Endothelial cell of umbilical vein (primary cell): ENCODE measurements at places on chromosomes 5 and 9. TPM values are rescaled to one million over a fixed set of nuclear protein-coding genes. Genes with fewer than 3 reads are reported as not detected.

ANXA6 gene
- 173 and 195 TPM in 2 replicates for polyA plus RNA-seq

NR6A1 gene
- 0.13 and 0.17 TPM in 2 replicates for polyA plus RNA-seq

OTULINL gene
- 0.03 and 0.08 TPM in 2 replicates for polyA plus RNA-seq

GPR151 gene
- polyA plus RNA-seq: 0.06 and 0.08 TPM in 2 replicates

LMX1B gene
- polyA plus RNA-seq: not detected in 2 replicates

ANKRD20A1 gene
- polyA plus RNA-seq: 0.47 and 0.56 TPM in 2 replicates

RARS1 gene
- 19.8 and 28.0 TPM in 2 replicates for polyA plus RNA-seq

C9orf153 gene
- not detected in 2 replicates for polyA plus RNA-seq

FOXD4L6 gene
- polyA plus RNA-seq: 0.05 TPM in 1 of 2 replicates, not detected in the other

UNC13B gene
- polyA plus RNA-seq: 27.3 and 30.1 TPM in 2 replicates

RASGRF2 gene
- polyA plus RNA-seq: 0.41 and 0.53 TPM in 2 replicates

ARHGEF37 gene
- polyA plus RNA-seq: 4.4 and 4.9 TPM in 2 replicates

MAMDC2 gene
- polyA plus RNA-seq: 1.1 TPM in 2 replicates

GALNT12 gene
- 0.21 and 0.26 TPM in 2 replicates for polyA plus RNA-seq

RANBP3L gene
- not detected in 2 replicates for polyA plus RNA-seq

TAF11L4 gene
- not detected in 2 replicates for polyA plus RNA-seq

HK3 gene
- not detected in 2 replicates for polyA plus RNA-seq

ANKRD18B gene
- polyA plus RNA-seq: 0.92 and 1.4 TPM in 2 replicates

GLRA1 gene
- polyA plus RNA-seq: not detected in 2 replicates

ADRA1B gene
- 0.77 and 0.89 TPM in 2 replicates for polyA plus RNA-seq

LRRC70 gene
- 28.8 and 32.6 TPM in 2 replicates for polyA plus RNA-seq

PCDHGB4 gene
- polyA plus RNA-seq: 6.9 and 8.1 TPM in 2 replicates

SLC27A6 gene
- polyA plus RNA-seq: 0.10 TPM in 1 of 2 replicates, not detected in the other

FYB1 gene
- polyA plus RNA-seq: not detected in 2 replicates

OR1L8 gene
- polyA plus RNA-seq: 1.8 and 1.9 TPM in 2 replicates

SPINK9 gene
- not detected in 2 replicates for polyA plus RNA-seq

ADCY2 gene
- polyA plus RNA-seq: under 0.01 and 0.06 TPM in 2 replicates

MARCOL gene
- polyA plus RNA-seq: not detected in 2 replicates

PPP6C gene
- 14.6 and 19.3 TPM in 2 replicates for polyA plus RNA-seq

SVEP1 gene
- polyA plus RNA-seq: 0.04 and 0.05 TPM in 2 replicates

KIF4B gene
- 0.03 TPM in 1 of 2 replicates, not detected in the other for polyA plus RNA-seq

IFNA2 gene
- not detected in 2 replicates for polyA plus RNA-seq

EQTN gene
- polyA plus RNA-seq: not detected in 2 replicates

GAPT gene
- polyA plus RNA-seq: not detected in 2 replicates

PTGDS gene
- polyA plus RNA-seq: not detected in 2 replicates

GRM6 gene
- not detected in 2 replicates for polyA plus RNA-seq

OGN gene
- polyA plus RNA-seq: not detected in 2 replicates

PAPPA gene
- polyA plus RNA-seq: 0.30 and 0.41 TPM in 2 replicates

CD14 gene
- 3.7 and 5.1 TPM in 2 replicates for polyA plus RNA-seq

IFNA13 gene
- polyA plus RNA-seq: not detected in 2 replicates

EHMT1 gene
- polyA plus RNA-seq: 48.2 and 56.1 TPM in 2 replicates

CHSY3 gene
- 2.2 and 2.8 TPM in 2 replicates for polyA plus RNA-seq

ORM2 gene
- polyA plus RNA-seq: not detected in 2 replicates

TDRD7 gene
- 3.7 and 4.9 TPM in 2 replicates for polyA plus RNA-seq

ARL14EPL gene
- polyA plus RNA-seq: 0.10 TPM in 1 of 2 replicates, not detected in the other

NCBP1 gene
- 8.8 and 10.9 TPM in 2 replicates for polyA plus RNA-seq

FBXL7 gene
- 23.5 and 24.1 TPM in 2 replicates for polyA plus RNA-seq

CCL19 gene
- polyA plus RNA-seq: not detected in 2 replicates

IL31RA gene
- 0.06 and 0.14 TPM in 2 replicates for polyA plus RNA-seq

UGT3A1 gene
- not detected in 2 replicates for polyA plus RNA-seq

TLR4 gene
- polyA plus RNA-seq: 12.2 and 18.2 TPM in 2 replicates

YTHDC2 gene
- polyA plus RNA-seq: 5.5 and 7.6 TPM in 2 replicates

F12 gene
- polyA plus RNA-seq: 1.4 and 2.7 TPM in 2 replicates
